ENCODE measurements at places on chromosomes 16 and 17.
A peak's percentile ranks its signal among the peaks of the same experiment; 100 is the strongest.

GRCh38 chr17:72403713-72404209 lies 282.9 kb downstream of the SOX9 start:
- no peak for DNase-seq

GRCh38 chr16:81076566-81077075 lies 417 bp downstream of the C16orf46 start:
- DNase-seq, result peak; percentile 84

DNA sequence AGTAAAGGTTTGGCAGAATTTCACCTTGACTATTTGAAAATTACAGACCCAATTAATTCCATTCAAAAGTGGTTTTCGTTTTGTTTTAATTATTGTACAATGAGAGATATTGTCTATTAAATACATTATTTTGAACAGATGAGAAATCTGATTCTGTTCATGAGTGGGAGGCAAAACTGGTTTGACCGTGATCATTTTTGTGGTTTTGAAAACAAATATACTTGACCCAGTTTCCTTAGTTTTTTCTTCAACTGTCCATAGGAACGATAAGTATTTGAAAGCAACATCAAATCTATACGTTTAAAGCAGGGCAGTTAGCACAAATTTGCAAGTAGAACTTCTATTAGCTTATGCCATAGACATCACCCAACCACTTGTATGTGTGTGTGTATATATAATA lies 72.6 kb downstream of the CDK12 start:
- no peak for DNase-seq

- peak; percentile 74 for DNase-seq
Measured at GRCh38 chr16:19502395-19503131, 19.3 kb downstream of the GDE1 start.

- DNase-seq, result peak; percentile 98
Measured at GRCh38 chr17:31596382-31597323, 205.2 kb downstream of the RAB11FIP4 start.

DNA sequence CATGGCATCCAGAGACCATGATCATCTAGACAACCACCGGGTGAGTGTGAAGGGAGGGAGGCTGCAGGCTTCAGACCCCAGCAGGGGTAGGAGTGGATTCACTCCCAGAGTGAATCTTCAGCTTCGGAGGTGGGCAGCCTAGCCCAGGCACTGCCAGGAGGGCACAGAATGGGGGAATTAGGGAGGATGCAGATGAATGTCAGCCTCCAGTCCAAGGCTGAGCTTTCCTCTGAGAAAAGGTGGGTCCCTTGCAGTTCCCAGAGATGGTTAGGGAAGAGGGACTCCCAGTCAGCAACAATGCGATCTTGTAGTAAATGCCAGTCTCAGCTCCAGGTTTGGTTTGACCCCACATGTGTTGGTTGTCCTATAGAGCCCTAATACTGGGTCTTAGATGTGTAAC lies 36.7 kb upstream of the POLR3E start:
- DNase-seq, result no peak

- DNase-seq, result no peak
Measured at GRCh38 chr17:40487371-40488020, 13.9 kb downstream of the TNS4 start.

DNA sequence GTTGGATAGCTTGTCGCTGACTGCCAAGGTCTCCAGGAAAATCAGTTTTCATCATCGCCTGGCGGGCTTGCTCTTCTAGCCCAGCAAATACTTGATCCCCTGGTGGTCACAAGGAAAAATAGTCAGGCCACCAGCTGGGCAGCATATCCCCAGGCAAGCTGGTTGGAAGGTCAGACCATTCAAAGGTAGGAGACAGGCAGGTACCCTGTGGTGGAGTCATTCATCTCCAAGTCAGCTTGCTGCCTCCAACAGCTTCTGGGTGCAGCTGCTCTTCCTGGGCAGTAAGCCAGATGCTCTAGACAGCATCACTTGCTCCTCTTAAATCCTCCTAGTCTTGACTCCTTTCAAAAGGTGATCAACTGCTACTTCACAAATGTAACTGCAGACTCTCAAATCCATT lies 16.0 kb downstream of the ZNF821 start:
- no peak for DNase-seq
